Ovary (tissue), 10 donors: ENCODE measurements at places on chromosomes 13 and 19.

DNA sequence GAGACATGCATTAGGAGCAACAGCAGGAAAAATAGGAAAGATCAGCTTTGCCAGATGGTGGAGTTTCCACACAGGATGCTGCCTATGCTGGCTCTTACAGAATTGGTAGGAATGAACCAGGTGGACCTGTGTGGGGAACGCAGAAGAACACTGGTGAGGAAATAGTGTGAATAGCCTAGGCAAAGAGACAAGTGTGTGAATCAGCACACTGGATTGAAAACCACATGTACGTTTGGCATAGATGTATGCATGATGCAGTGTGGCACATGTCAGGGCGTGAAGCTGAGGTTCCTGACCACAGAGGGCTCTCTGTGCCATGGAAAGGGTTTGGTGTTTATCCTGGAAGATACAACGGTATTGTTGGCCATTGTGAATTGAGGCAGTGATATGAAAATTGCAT is 156.5 kb upstream of the SLC10A2 start:
- H3K4me3 ChIP-seq: no peak overlapping the region
- no peaks in the 10 kb centered on the region for H3K4me1 ChIP-seq
- no peaks in the 10 kb centered on the region for H3K36me3 ChIP-seq
- H3K27me3 ChIP-seq: no peaks in the 10 kb centered on the region
- no peak for DNase-seq
- no peak overlapping the region for H3K27ac ChIP-seq

- no peaks in the 10 kb centered on the region for H3K27me3 ChIP-seq
- H3K27ac ChIP-seq: no peak overlapping the region
- H3K4me3 ChIP-seq: no peak overlapping the region
Measured at GRCh38 chr19:50449236-50449899, 16.7 kb downstream of the MYBPC2 start.

- H3K4me3 ChIP-seq: no peak overlapping the region
- H3K4me1 ChIP-seq: peaks cover 2% of the 10 kb centered on the region
- DNase-seq: no peak
- H3K27me3 ChIP-seq: no peaks in the 10 kb centered on the region
Measured at GRCh38 chr19:4115818-4116385, 8.0 kb downstream of the MAP2K2 start.

- H3K36me3 ChIP-seq: no peaks in the 10 kb centered on the region
- no peaks in the 10 kb centered on the region for H3K27me3 ChIP-seq
- H3K27ac ChIP-seq: no peak overlapping the region
- no peak overlapping the region for H3K4me3 ChIP-seq
Measured at GRCh38 chr13:78576261-78576660, 27.1 kb downstream of the POU4F1 start.

DNA sequence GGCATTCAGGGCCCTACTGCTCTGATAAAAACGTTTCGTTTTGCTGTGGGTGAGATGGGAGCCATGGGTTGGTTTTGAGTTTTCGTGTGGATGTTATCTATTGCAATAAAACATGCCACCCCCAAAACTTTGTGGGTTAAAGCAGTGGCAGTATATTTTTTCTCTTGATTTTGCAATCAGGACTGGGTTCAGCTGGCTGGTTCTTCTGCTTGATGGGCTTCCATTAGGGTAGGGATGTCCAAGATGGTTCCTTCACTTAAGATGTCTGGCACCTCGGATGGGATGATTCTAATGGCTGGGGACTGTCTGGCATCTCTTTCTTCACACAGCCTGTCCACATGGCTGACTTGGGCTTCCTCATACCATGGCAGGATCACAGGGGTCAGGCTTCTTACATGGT is 15.6 kb upstream of the PNMA8B start:
- H3K36me3 ChIP-seq: no peaks in the 10 kb centered on the region
- no peaks in the 10 kb centered on the region for H3K27me3 ChIP-seq
- no peak overlapping the region for H3K27ac ChIP-seq
- H3K4me3 ChIP-seq: no peak overlapping the region
